Left ventricle myocardium inferior (tissue), 1 donor: ENCODE measurements at places on chromosomes 7 and 10. TPM values are rescaled to one million over a fixed set of nuclear protein-coding genes. Genes with fewer than 3 reads are reported as not detected.
A peak's percentile ranks its signal among the peaks of the same experiment; 100 is the strongest.

DNA sequence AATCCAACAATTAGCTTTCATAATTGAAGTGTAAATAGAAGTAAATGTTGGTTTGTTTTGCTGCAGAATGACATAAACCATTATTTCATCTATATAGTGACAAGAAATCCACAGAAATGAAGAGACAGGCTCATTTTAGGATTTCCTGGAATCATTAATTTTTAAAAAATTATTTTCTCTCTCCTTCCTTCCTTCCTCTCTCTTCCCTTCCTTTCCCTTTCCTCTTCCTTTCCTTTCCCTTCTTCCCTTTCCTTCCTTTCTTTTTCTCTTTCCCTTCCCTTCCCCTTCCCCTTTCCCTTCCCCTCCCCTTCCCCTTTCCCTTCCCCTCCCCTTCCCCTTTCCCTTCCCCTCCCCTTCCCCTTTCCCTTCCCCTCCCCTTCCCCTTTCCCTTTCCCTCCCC is 51.2 kb upstream of the KMT2C start:
- no peaks in the 10 kb centered on the region for H3K4me1 ChIP-seq
- peaks cover 5% of the 10 kb centered on the region for H3K27me3 ChIP-seq
- H3K27ac ChIP-seq: no peak overlapping the region
- H3K36me3 ChIP-seq: no peaks in the 10 kb centered on the region
- no peak overlapping the region for H3K4me3 ChIP-seq

The NRG3 gene
- 0.11 TPM for total RNA-seq

The NPY4R gene
- not detected for total RNA-seq

DNA sequence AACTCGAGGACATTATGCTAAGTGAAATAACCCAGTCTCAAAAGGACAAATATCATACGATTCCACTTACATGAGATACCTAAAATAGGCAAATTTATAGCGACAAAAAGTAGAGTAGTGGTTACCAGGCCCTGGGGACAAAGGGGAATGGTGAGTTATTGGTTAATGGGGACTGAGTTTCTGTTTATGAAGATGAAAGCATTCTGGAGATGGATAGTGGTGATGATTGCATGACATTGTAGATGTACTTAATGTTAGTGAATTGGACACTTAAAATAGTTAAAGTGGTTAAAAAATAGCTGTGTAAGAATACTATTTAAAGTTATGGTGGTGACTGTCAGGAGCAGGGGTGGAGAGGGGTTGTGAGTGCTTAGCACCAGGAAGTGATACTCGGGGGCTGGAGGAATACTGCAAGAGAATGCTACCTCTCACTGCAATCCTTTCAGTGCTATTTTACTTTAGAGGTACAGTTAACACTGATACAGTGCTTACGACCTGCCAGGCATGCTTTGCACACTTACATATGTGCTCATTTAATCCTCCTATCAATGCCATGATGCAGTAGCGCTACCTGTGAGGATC is 16.7 kb upstream of the TEX36 start:
- H3K36me3 ChIP-seq: no peaks in the 10 kb centered on the region
- no peak for DNase-seq
- peaks cover 16% of the 10 kb centered on the region for H3K27me3 ChIP-seq
- H3K27ac ChIP-seq: no peak overlapping the region
- H3K4me3 ChIP-seq: no peak overlapping the region

DNA sequence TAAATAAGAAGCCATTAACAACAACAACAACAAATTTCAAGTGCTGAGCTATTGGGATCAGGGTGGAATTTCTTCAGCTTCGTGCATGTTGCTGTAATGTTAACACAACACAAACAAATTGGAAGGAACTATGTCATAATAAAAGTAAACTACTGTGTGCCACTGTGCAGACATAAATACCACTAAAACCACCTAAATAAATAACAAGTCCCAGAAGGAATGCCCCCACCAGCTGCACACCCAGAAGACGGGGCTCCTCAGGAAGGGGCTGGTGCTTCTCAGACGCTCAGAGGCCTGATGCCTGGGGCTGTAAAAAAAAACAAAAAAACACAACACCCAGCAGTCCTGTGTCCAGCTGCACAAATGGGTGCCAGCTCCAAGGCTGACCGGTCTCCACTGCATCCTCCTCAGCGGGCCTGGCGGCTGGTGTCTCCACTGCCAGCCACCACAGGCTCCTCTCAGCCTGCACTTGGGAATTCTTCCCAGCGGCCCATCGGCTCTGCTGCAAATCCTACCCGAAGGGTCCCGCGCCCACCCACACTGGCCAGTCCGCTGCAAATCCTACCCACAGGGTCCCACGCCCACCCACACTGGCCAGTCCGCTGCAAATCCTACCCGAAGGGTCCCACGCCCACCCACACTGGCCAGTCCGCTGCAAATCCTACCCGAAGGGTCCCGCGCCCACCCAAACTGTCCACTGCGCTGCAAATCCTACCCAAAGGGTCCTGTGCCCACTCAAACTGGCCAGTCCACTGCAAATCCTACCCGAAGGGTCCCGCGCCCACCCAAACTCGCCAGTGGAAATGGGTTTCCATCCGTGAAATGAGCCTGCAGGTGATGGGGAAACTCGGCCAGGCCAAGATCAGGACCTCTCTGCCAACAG is 35.8 kb upstream of the DNAAF5 start:
- H3K27ac ChIP-seq: no peak overlapping the region
- H3K4me1 ChIP-seq: no peaks in the 10 kb centered on the region
- peaks cover 12% of the 10 kb centered on the region for H3K36me3 ChIP-seq
- no peak overlapping the region for H3K4me3 ChIP-seq
- no peak for DNase-seq

DNA sequence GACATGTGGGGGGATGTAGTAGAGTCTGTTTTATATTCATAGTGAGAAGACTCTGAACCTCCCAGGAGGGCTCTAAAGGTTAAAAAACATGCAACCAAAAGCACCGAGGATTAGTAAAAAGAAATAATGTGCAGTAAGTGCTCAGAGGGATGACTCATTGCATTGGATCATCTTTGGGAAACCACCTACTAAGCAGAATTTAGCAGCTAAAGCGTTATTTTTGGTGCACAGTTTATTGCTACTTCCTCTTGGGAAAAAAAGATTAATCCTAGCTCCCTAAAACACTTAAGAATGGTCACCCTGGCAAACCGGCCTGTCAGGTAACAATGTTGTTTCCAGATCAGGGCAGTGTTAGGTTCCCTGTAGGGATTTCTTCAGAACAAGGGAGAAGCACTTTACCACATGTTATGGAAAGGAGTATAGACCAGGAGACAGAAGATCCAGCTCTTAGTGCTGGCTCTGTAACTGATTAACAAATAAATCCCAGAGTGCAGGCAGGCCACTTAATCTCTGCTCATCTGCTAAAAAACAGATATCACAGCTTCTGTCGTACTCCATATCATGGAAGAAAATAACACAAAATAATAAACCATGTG is 44.8 kb upstream of the FAM133B start:
- peak overlapping the region; percentile 83 for H3K27ac ChIP-seq
- no peaks in the 10 kb centered on the region for H3K27me3 ChIP-seq
- peaks cover 72% of the 10 kb centered on the region for H3K4me1 ChIP-seq

DNA sequence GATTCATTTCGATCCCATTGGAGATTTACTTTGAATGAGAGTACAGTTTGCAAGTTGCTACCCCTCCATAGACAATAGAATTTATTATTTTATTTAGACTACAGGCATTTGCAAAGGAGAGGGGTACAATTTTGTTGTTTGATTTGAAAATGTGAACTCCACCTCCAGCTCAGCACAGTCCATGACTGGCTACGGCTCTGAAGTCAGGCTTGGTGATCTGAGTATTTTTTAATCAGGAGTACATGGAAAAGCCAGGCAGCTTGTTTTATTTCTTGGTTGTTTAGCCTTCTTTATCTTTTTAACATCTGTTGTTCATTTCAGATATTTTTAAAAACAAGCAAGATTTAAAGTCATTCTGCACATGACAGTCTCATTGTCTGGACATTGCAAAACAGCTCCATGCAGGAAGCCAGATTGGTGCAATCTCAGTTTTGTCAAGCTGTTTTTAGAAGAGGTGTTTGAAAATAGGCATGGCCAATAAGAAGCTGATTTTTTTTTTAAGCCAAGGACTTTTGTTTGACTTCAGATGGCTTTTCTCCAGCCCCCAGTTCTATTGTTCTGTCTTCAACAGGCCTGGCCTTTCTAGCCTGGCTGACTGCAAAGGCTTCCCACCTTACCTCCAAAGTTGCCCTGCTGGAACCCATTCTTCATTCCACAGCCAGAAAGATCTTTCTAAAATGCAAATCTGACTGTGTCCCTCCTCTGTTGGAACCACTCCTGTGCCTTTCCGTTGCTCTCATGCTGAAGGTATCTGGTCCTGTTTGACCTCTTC is 12.2 kb downstream of the PLXDC2 start:
- H3K27me3 ChIP-seq: no peaks in the 10 kb centered on the region
- no peaks in the 10 kb centered on the region for H3K36me3 ChIP-seq
- DNase-seq: no peak
- peak overlapping the region; percentile 3 for H3K4me3 ChIP-seq
- H3K27ac ChIP-seq: peak overlapping the region; percentile 73
